ENCODE measurements at places on chromosomes 7 and 10.

- no peak for DNase-seq
These were observed 91.1 kb downstream of the BUB3 start for GRCh38 chr10:123245264-123245663.

GRCh38 chr10:50382576-50383023, 131.3 kb upstream of the ASAH2 start:
- no peak for DNase-seq

- DNase-seq = no peak
These were observed 158.6 kb upstream of the MAGI2 start for GRCh38 chr7:79612022-79612421.

- no peak for DNase-seq
These were observed 1.5 kb upstream of the GRID1 start for GRCh38 chr10:86368046-86368445.

- no peak for DNase-seq
These were observed 31.8 kb downstream of the KLRG2 start for GRCh38 chr7:139451638-139452037.

GRCh38 chr7:91759205-91759863, 121.2 kb downstream of the MTERF1 start:
- DNase-seq = no peak

GRCh38 chr7:24907311-24907886, 72.6 kb downstream of the OSBPL3 start:
- no peak for DNase-seq

- DNase-seq = no peak
These were observed 41.3 kb upstream of the ANK3 start for GRCh38 chr10:60430836-60431597.

DNA sequence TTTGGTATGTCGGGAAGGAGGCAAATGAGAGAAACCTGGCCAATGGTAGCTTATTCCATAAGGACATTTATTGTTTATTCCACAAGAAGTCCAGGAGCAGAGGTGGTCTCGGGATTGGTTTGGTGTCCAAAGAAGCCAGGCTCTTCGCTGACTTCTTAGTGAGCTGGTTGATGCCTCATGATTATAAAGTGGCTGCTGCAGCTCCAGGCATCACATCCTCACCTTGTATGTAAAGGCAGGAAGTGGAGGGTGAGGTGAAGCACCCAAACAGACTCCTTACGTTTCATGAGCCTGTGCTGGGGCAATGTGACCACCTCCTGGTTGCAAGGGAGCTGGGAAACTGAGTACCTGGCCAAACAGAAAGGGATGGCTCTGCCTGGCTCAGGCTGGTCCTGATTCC, 92.4 kb downstream of the MYL10 start:
- DNase-seq = no peak

DNA sequence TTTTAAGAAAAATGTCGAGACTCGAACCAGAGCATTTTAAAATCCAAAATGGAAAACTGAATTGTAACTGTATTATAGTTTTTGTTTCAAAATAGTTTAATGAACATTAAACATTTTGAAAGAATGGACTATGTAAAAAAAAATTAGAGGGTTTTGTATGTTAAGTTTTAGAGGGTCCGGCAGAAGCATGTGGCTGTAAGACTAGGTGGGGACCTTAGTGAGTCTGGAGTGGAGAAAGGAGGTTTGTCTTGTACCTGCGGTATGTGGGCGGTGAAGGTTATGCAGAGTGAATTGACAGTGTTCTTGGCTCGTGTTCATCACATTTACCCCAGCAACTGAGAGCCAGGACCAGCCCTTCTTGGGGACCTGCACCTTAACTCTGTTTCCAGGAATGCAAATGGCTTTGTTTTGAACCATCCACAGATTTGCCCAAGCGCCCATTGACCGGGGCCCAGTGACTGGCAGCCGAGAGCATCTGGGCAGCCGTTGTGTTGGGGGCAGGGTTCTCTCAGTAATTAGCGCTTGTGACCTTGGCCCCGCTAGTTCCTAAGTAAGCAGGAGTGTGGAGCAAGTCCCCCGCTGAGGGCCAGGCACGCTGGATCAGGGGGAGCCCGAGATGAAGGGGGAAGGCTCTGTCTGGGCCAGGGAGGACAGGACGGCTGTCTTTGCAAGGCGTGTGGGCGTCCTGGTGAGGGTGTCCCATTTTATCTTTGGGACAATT, 1.4 kb upstream of the KLF6 start:
- DNase-seq = no peak

DNA sequence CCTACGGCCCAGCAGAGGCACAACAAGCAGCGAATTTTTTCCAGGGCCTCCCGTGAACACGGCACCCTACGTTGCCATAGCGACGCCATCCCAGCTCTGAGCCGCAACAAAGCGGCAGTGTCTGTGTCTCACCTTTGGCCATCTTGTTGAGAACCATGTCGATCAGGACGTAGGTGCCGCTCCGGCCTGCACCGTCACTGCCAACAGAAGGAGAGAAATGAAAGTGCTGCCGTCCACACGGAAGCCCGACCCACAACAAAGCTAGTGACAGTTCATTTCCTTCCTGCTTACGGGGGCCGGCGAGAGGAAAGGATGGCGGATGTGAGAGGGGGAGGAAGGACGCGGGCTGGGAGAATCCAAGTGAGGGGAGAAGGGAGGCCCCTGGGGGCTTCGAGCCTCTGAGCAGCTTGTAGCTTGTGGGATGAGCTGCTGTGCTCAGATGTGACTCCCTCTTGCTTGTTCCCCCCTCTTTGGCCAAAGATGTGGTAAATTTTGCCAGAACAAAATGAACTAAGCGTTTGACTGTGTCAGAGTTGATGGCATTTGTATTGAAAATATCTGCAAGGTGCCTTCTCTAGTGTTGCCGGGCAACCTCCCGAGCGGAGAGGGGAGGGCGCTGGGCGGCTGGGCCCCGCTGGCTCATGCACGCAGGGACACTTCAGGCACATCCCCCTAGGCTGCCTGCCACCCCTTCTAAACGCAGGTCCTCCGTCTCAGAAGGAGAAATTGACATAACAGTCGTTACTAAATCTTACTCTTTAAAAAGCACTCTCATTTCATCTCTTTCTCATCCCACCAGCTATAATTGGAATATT, 232.2 kb downstream of the DNAJB6 start:
- peak; percentile 46 for DNase-seq

GRCh38 chr7:131546583-131547141, 9.8 kb downstream of the PODXL start:
- DNase-seq = no peak

GRCh38 chr10:71933651-71934050, 30.5 kb upstream of the CHST3 start:
- DNase-seq = no peak

GRCh38 chr7:3493499-3493898, 192.4 kb downstream of the SDK1 start:
- no peak for DNase-seq

DNA sequence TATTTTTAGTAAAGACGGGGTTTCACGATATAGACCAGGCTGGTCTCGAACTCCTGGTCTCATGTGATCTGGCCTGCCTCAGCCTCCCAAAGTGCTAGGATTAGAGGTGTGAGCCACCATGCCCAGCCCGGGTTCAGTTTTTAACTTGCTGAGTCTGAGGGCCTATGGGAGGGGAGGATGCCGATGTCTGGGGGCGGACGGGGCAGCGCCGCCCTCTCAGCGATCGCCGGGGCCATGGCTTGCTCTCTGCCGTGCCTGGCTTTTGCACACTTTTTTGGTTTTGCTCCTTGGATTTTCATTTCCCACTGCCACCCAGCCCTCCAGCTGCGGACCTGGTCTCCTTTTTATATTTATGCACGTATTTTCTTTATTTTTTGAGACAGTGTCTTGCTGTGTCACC, 15.2 kb upstream of the COL26A1 start:
- DNase-seq = no peak

DNA sequence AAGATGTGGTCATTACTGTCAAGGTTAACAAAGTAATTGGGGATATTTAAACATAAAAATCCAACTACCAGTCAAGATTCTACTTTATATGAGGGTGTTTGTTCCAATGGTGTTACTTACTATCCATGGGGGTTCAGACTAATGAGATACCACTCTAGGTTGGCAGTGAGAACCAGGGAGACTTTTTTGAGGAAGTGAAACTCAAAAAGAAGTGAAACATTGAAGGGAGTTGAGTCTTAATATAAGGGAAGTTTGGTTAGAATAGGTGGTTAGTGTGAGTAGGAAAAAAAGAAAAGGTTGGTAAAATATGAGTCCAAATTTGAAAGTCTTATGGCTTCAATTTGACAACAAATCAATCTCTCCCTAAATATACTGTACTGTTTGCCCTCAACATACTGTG, 123.6 kb upstream of the ANK3 start:
- no peak for DNase-seq

GRCh38 chr7:41147606-41148485, 555.0 kb downstream of the INHBA start:
- no peak for DNase-seq

DNA sequence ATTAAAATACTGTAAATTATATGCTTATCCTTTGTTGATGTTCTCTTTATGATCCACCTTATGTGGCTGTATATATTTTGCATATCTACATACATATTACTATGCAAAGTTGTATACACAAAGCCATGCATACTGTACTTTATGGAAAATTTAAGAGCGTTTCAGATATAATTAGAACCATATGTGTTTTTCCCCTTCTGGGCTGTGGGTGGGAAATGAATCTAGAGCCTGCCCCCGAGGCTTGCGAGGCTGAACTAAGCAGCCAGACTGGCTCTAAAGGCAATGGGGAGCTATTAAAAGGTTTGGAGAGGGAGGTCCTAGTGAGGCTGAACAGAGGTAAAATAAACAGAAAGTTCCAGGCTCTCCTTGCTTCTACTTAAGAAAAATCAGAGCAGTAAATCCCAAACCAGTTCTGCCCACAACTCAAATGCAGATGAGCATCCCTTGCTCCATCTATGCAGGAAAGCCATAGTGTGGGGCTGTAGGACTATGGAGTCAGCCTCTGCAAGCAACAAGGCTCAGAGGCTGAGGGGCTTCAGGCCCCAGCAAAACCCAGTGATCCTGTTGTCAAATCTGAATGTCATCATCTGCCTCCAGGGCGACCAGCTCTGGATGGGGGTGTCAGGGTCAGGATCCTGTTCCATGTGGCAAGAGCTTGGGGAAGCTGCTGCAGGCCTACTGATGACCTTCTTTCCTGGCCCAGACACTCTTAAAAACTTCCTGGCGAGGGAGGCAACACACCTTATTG, 14.1 kb upstream of the DDIT4 start:
- DNase-seq = no peak

DNA sequence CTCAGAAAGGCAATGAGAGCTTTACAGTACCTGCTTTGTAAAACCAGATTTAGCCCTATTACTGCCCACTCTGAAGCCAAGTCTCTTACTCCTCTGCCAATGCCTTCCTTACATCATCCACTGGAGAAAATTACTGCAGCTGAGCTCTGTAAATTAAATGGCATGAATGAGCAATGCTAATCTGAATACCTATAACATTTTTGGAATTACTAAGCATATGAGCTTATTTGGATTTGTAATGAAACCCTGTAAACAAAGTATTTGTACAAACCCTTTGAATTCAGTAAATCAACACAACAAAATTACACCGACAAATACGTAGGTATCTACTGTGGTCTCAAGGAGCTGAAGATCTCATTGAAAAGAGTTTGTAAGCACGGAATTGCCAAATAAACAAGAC, 12.1 kb upstream of the CCNY start:
- no peak for DNase-seq

- DNase-seq = peak; percentile 14
These were observed 1.2 kb downstream of the CASD1 start for GRCh38 chr7:94510582-94511496.

DNA sequence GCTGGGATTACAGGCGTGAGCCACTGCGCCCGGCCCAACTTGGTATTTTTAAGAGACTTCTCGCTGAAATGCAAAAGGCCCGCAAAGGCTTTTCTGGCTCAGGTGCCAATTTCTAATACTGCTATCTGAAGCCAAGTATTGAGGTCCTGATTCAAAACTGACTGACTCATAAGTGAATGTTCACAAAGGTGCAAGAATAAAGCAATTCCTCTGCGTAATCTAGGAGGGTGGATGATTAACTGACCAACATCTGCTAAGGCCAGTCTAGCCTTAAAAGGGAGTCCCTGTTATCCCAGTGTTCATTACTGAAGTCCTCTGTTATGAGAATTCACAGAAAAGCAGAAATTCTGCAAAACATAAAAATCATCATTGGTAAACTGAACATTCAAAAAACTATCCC, 111.4 kb downstream of the SRPK2 start:
- DNase-seq = no peak

GRCh38 chr7:85039196-85039923, 147.5 kb downstream of the SEMA3D start:
- no peak for DNase-seq

DNA sequence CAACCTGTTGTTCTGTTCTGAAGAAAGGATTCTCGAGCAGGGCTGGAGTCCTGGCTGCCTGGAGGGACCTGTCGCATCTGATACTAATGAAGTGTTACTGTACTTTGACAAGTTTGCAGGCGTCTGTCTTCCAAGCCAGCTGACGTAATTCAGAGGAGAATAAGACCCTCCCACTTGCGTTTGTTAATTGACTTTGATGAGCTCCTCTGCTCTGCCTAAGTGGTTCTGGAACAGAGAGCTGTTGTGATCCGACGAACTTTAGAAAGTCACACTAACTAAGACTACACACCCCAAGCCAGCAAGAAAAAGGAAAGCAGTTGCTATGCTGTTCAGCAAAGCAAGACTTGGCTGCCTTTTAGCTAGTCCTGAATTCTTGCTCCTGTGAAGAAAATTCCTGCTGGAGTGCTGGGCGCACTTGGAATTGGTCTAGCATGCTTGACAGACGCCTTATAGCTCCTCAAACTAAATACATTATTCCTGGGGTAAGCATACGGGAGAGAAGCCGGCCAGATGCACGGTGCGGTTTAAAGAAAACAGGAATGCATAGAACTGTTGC, 200.3 kb downstream of the CACNB2 start:
- DNase-seq = no peak

DNA sequence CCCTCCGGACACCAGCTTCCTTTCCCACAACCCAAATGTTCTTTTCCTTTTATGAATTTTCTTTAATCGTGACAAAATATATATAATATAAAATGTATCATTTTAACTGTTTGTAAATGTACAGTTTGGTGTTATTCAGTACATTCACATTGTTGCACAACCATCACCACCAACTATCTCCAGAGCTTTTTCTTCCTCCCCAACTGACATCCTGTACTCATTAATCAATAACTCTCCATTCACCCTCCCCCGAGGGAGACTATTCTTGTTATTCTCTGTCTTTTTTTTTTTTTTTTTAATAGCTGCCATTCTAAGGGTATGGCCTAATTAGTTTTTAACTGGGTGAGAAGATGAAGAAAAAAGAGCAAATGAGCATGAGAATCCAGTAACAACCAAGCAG, 30.6 kb upstream of the ITGB1 start:
- no peak for DNase-seq

DNA sequence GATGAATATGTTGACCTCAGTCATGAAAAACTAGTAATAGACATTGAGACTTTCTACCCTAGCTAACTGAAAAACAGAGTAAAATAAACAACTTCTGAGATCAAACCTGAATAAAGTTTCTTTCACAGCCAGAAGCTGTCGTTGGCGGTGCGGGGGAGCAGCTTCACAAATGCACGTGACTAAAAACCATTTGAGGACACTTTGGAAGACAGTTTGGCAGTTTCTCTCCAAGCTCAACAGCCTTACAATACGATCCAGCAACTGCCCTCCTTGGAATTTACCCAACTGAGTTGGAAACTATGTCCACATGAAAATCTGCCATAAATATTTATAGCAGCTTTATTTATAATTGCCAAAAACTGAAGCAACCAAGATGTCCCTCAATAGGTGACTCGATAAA, 63.1 kb downstream of the CYTH3 start:
- no peak for DNase-seq
